ENCODE measurements at places on chromosomes 6 and 20.

GRCh38 chr6:49666930-49667757 lies 30.5 kb upstream of the RHAG start:
- DNase-seq: no peak

DNA sequence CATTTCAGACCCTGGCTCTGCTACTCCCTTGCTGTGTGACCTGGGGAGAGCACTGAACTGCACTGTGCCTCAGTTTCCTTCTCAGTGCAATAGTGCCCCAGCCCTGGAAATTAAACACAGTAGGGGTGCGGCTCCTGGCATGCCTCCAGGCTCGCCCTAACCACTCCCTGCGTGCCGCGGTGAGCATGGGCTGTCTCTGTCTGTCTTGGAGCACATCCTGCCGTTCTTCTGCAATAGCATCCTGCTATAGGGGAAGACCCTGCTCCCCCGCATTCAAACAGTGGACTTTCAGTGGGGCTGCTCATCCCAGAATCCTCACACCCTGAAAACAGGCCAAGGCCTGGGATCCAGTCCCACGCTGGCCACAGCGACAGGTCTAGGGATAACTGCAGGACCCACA lies 129.5 kb downstream of the FOXC1 start:
- no peak for DNase-seq

- DNase-seq: no peak
These were observed 219.2 kb upstream of the LRFN2 start for GRCh38 chr6:40806256-40806864.

- DNase-seq: no peak
These were observed 360.9 kb downstream of the BCKDHB start for GRCh38 chr6:80467408-80467807.

GRCh38 chr6:118146584-118146983 lies 239.5 kb downstream of the SLC35F1 start:
- DNase-seq: no peak

DNA sequence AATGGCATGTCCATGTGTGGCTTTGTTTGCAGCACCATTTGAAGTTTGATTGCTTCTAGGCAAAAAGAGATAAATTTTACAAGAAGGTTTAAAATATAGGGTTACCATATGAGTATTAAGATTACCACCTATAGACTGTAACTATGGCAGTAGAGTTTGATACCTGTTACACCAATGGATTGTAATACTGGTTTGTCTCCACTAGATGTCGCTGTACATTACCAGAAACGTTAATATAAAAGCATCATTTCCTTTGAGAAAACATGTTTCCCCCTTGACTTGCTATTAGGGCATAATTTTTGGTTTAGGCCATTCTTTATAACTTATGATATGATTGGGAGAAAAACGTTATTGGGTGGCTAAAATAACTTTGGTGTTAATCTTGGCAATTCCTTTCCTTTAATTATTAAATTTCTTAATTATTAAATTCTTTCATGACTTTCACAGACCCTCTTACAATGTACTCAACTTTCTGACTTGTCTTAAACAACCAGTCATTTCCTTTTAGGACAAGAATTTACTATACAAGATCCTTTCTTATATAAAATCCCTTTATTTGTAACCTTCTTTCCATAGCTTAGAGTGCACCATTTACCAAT lies 42.8 kb downstream of the HLA-DPB1 start:
- DNase-seq: peak; percentile 55

DNA sequence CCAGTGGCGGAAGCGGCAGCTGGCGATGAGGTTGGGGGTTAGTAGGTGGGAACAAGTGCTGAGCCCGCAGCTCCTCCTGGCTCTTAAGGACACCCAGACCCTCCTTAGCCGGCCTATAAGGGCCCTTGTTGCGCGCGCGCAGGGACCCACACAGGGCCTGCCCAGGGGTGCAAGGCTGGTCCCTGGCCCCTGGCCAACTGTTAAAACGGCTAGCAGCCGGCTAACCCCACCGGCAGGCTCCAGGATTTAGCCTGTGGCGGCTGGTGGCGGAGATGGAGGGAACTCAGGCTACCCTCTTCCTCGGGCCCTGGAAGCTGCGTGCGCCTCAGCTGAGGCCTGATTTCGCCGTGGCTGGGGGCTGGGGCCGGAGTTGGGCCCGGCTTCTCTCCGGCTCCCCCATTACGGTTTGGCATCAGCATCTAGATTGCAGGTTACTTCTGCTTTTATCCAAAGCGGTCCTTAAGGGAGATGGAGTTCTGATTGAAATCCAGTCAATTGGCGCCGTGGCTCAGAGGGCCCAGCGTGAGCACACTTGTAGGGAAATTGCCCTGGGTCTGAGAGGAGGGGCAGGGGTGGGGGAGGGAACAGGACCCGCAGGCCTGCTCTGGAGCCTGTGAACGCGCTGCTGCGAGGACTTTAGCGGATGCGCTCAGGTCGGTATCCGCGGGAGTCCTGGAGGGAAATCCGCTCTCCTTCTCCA lies 36.9 kb upstream of the CCDC167 start:
- no peak for DNase-seq

GRCh38 chr6:149867876-149868640 lies 3.9 kb upstream of the LRP11 start:
- no peak for DNase-seq

GRCh38 chr6:17169291-17169690 lies 67.4 kb downstream of the STMND1 start:
- DNase-seq: no peak

- no peak for DNase-seq
These were observed 97.5 kb upstream of the ZBTB24 start for GRCh38 chr6:109580519-109580918.

DNA sequence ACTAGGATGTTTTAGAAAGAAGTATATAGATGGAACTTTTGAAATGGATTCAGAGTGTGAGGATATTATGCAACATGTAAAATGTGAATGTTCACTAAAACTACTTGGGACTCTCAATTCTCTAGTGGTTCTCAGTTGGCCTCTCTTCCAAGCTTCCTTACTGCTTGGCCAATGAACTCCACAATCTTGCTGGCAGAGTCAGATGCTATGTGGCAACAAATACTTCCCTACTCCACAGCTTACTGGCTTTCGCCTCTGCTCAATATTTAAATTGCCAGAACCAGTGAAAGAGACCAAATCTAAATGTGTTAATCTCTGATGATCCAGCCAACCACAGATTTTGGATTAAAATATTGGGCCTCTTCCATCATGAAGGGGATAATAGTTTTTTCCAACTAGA lies 138.4 kb downstream of the HTR1B start:
- no peak for DNase-seq

DNA sequence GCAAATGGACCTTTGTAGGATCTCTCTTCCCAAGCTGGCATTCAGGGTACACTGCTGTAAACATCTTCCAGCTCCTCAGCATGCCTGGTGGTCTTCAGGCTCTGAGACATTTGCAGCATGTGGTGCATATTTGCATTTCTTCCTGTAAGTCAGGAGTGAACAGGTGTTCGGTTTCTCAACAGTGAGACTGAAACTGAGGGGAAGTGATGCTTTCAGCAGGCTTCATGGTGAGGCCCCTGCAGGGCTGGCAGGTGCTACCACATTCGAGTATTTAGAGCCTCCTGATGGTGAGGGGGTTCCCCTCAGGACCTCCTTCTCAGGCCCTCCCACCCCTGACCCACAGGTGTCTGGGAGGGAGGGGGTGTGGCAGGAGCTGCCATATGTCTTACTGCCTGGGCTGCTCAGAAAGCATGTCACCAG lies 15.1 kb downstream of the MYBL2 start:
- DNase-seq: no peak

- peak; percentile 49 for DNase-seq
These were observed 7.9 kb upstream of the CDSN start for GRCh38 chr6:31128093-31128676.

- no peak for DNase-seq
These were observed 47.5 kb upstream of the NHSL1 start for GRCh38 chr6:138546733-138547185.

DNA sequence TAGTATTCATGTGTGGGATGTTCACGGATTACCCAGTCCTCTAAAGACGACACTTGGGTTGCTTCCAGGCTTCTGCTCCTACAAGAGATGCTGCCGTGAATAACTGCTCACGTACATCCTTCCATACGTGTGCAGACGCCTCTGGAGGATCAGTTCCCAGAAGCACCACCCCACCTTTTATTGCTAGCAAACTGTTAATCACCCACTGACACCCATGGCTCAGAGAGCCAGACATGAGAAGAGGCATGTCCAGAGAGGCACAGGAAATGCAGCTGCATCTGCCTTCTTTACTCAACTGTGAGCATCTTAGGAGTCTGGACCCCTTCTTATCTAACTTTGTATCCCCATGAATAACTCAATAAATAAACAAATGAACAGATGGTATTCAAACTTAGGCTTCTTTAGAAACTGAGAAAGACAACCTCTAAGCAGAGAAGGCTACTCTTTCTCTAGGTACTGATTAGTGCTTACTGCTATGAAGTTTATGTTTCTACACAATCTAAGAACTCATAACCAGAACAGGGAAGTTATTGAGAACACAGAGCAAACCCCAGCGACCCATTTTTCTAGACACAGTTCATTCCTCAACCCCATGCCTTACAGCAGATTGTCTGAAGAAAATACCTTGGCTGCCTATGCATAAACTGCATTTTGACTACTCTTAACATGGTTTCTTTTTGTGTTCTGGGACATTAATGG lies 228.7 kb upstream of the RREB1 start:
- DNase-seq: no peak

- DNase-seq: no peak
These were observed 22.7 kb upstream of the HIVEP1 start for GRCh38 chr6:11989386-11989785.

GRCh38 chr20:59391975-59392374 lies 91.6 kb downstream of the EDN3 start:
- DNase-seq: no peak

DNA sequence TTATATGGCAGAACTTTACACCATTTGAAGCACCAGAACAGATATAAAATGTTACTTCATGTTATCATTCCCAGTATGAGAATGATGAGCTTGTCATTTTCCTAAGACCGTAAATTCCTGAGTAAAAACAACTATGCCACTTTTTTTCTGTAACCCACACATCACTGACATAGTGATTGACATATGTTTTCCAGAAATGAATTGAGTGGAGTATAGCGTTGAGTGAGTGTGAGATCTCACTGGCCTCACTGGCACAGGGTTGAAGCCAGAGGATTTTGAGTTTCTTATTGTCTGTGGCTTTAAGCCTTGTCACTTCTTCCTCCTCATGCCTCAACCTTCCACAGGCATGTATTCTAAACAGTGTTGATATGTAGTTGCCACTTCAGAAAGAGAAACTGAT lies 62.3 kb downstream of the PDE7B start:
- no peak for DNase-seq

DNA sequence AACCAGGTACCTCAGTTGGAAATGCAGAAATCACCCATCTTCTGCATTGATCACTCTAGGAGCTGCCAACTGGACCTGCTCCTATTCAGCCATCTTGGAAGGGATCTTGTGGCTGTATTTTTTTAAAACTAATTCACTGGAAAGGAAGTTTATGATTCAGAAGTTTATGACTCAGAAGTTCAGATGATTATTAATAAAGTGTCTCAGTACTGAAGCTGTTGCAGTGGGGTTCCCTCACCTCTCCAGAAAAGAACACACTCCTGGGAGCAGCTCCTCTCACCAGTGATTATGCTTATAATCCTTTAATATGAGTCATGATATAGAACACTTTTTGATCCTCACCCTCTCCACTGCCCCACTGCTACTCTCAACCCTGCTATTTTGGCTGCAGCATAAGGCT lies 291.2 kb upstream of the HS3ST5 start:
- no peak for DNase-seq

DNA sequence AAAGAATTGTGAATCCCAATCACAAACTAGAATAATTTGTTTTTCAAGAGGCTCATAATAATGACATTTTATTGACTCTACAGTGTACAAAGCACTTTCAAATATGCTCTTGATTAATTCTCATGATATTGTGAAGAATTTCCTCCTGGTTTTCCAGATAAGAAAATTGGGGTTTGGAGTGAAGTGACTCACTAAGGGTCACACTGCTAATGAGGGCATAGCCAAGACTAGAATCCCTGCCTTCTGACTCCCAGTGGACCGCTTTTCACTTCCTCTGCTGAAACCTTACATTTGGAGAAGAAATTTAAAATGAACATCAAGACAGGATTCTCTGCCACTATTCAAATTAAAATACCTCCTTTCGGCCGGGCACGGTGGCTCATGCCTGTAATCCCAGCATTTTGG lies 38.3 kb upstream of the LTV1 start:
- no peak for DNase-seq

GRCh38 chr20:4962241-4962855 lies 39.0 kb downstream of the SLC23A2 start:
- DNase-seq: no peak

GRCh38 chr6:63269470-63269869 lies 50.3 kb downstream of the LGSN start:
- DNase-seq: no peak

DNA sequence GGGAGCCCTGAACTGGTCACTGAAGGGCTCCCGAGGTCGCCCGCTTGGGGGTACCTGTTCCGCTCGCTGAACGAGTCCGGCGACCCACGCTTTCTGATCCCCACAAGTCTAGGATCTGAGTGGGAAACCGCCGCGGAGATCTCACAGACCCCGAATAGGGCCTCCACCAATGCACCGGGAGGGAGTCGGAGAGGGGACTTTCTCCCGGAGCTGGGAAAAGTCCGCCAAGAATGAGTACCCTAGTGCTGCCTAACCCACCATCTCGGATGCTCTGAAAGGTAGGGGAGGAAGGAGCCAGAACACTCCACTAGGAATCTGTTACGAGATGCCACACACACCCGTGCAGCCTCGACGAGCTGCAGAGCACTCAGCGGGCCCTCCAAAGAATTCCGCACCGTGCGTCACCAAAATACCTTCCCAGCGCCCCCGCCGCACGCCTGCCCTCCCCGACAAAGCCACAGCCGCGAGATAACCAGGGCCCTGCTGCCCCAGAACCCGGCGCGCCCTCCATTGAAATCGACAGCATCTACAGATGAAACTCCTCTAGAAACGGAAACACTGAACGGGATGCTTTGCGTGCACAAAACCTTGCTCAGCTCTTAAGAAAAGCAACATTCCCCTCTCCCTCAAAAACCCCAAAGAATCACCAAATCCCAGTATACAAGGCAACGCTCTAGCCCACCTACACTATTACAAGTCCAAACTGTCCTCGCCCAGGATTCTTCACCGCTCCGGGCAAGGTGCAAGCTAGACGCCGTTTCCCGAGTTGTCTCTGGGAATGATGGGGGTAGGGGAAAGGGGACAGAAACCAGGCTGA lies 686 bp downstream of the COL12A1 start:
- no peak for DNase-seq

GRCh38 chr6:12196326-12196936 lies 93.7 kb upstream of the EDN1 start:
- DNase-seq: no peak

GRCh38 chr6:113648698-113649097 lies 208.4 kb upstream of the MARCKS start:
- DNase-seq: no peak

Measured in SK-N-DZ (cell line).